ENCODE measurements at places on chromosomes 3 and 15.

DNA sequence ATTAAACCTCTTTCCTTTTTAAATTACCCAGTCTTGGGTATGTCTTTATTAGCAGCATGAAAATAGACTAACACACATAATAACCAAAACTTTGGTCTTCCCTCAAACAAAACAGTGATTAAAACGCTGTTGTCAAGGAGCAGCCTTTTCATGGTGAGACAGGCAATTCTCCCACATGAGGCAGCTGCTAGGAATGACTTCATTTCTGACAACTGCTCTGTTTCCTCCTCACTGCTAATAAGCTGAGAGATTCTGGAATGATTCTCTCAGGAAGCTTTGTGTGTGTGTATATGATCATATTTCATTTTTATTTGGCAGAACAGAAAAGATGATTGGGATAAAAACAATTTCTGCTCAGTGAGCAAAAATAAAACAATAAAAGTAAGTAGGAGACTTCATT is 580.6 kb upstream of the ADAMTS9 start:
- DNase-seq, result no peak

- DNase-seq, result no peak
These were observed 466.6 kb downstream of the RAP2B start for GRCh38 chr3:153628591-153628990.

GRCh38 chr3:108830381-108830780 is 7.8 kb downstream of the TRAT1 start:
- DNase-seq, result no peak

DNA sequence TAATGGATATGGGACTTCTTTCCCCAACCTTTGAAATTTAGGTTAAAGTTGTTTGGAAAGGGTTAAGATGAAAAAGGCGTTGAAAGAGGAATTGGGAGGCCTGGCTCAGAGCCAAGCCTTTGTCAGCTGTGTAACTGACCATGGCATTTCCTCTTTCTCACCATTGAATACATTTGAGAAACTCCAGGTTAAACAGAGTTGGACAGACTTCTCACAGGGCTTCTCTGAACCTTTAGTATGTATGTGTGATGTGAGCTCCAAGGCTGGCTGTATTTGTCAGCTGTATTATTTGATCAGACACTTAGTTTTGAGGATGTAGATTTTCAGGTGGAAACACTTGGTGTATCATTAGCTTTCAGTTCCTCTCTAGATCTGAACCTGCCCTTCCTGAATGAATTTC is 136.4 kb upstream of the GOLGA6L4 start:
- DNase-seq, result no peak

DNA sequence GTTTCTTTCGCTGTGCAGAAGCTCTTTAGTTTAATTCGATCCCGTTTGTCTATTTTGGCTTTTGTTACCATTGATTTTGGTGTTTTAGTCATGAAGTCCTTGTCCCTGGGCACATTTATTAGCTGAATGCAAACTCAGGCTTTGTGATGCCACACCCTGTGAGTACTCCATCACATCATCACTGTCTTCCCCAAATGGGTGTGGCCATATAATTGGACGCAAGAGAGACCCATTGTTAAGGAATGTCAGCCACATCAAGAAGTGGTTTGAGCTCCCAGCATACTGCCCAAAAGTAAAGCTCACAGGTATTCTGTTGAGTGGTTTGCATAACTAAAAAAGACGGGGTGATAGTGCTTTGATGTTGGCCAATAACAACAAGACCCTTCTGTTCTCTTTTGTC is 245.7 kb downstream of the SV2B start:
- DNase-seq, result no peak

- peak; percentile 76 for DNase-seq
These were observed 121.8 kb downstream of the PDZRN3 start for GRCh38 chr3:73502609-73503583.

DNA sequence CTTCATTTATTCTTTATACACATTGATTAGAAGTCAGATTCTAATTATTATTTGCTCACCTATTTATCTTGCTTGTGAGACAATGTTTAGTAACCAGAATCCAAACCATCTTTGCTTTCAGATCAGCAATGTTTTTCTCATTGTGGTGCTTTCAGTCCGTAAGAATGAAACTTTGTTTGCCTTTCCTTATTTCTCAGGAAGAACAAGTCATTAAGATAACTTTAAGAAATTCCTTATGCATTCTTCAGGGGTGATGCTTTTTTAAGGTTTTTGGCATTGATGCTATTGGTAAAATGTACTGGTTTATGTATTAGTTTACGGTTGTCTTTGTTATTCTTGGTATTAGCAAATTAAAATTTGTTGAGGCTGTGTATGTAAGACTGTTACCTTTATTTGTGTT is 120.8 kb upstream of the POU1F1 start:
- DNase-seq, result no peak
